ENCODE measurements at places on chromosomes 12 and 14. TPM values are rescaled to one million over a fixed set of nuclear protein-coding genes. Genes with fewer than 3 reads are reported as not detected.

DPY19L2 gene
- total RNA-seq: 19.0 TPM

CTSG gene
- total RNA-seq: not detected

AMHR2 gene
- 12.3 TPM for total RNA-seq

FBXO33 gene
- 12.7 TPM for total RNA-seq

FOXN3 gene
- total RNA-seq: 120 TPM

GRCh38 chr14:60777856-60778578, 43.5 kb downstream of the MNAT1 start:
- DNase-seq: no peak

TPH2 gene
- total RNA-seq: not detected

GRCh38 chr14:64232095-64232838, 61.9 kb downstream of the ESR2 start:
- DNase-seq: no peak

ACSM4 gene
- not detected for total RNA-seq

GRCh38 chr14:74267588-74267987, 28.3 kb downstream of the VSX2 start:
- DNase-seq: no peak
